ENCODE measurements at places on chromosomes 6 and 20.

- no peak for DNase-seq
Observed at GRCh38 chr6:125844989-125845388, 54.2 kb downstream of the NCOA7 start.

DNA sequence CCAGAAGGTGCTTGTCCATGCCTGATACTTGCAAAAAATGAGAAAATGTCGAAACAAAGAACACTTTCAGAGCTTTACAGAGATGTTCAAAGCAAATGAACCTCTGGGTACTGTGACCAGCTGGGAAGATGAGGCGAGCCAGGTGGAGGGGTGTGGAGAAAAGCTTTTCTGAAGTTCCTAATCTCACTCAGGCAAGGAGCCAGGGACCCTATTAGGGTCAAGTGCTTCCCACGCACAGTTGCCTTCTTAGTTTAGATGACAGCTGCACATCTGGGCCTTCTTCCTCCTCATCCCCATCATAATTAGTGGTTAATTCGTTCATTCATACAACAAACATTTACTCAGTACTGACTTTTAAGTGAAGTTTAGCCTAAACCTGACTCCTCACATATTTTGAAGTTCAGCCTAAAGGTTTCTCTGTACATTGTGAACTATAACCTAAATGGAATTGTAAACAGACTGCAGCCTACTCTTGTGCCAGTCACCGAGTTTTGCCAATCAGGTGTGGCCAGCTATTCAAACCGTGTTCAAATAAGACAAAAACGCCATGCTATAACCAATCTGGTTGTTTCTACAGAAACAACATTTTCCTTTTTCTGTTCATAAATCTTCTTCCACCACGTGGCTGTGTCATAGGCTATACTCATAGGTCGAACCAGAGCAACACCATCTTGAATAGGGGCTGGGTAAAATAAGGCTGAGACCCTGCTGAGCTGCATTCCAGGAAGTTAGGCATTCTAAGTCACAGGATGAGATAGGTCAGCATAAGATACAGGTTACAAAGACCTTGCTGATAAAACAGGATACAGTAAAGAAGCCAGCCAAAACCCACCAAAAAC is 19.3 kb upstream of the AHCY start:
- DNase-seq, result no peak

DNA sequence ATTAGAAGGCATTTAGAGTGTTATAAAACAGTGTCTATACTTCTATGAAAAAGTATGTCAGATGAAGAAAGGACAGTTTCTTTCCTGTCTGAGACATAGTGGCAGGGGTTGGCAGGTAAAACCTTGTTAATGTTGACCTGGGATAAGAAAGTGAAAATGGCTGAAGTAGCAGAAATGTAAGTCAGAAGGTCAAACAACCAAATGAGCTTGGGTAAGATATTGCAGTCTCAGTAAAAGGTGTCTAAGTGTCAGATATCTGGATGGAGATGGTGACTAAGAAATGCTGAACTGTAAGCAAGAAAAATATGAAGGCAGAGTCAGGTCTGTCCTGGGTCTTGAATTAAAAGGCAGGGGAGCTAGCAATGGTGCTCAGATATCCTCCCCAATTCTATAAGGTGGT is 400.3 kb downstream of the CD109 start:
- DNase-seq, result no peak

DNA sequence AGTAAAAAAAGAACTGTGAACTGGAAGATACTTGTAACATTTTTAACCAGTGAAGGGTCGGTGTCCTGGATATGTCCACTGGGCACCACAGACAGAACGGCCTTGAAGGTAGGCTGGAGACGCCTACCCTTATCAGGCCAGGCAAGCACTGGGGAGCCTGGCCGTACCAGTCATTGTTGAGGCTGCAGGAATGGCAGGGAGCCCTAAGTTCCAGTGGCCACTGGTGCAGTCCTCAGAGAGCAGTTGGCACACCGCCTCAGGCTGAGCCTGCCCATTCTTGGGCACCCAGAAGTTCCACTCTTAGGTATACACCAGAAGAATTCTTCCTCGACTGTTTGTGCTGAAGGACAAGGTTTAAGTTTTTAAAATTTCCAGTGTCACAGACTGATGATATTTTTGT is 20.5 kb downstream of the DNAJC5 start:
- no peak for DNase-seq

DNA sequence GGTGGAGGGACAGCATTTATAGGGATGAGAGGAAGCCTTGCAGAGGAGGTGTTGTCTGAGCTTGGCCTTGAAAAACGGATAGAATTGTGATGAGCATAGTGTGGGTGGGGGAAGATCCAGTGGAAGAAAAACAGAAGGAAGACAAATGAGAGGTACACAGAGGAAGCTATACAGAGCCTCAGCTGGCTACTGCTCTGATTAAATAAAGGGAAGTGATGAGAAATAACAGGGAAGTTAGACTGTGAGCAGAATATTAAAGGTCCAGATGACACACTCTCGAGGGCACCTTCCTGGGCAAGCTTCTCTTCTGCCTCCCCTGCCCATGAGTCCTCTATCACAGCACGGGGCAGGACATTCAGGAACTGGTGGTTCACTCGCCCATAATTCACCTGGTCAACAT is 182.3 kb downstream of the KIF16B start:
- DNase-seq, result no peak

DNA sequence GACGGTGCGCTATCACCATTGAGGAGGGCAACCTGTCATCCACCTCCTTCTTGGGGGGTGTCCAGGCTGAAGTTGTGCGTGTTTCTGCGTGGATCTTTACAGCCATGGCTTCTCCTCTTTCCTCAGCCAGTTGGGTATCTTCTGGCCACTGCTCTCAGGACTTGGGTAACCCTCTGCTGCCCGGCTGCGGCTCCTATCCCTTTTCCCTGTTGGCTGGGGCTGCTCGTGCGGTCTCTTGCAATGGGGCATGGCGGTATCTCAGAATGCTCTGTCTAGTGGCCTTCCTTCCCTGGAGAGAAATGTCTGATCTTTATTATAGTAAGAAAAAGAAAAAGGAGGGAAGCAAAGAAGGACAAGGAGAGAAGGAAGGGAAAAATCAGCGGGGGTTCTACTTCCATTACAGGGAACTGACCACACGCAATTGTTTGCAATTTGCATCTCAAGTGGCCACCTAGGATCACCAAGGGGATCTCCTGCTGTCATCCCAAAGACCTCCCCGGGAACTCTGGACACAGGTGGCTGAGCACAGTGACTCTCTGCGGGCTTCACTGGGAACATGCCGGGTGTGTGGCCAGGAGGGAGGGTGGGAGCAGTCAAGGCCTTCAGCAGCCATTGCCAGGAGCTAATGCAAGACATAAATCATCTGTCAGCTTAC is 60.8 kb downstream of the NPEPL1 start:
- DNase-seq, result no peak

GRCh38 chr20:57772349-57772964 is 62.6 kb upstream of the PMEPA1 start:
- DNase-seq, result peak; percentile 78

DNA sequence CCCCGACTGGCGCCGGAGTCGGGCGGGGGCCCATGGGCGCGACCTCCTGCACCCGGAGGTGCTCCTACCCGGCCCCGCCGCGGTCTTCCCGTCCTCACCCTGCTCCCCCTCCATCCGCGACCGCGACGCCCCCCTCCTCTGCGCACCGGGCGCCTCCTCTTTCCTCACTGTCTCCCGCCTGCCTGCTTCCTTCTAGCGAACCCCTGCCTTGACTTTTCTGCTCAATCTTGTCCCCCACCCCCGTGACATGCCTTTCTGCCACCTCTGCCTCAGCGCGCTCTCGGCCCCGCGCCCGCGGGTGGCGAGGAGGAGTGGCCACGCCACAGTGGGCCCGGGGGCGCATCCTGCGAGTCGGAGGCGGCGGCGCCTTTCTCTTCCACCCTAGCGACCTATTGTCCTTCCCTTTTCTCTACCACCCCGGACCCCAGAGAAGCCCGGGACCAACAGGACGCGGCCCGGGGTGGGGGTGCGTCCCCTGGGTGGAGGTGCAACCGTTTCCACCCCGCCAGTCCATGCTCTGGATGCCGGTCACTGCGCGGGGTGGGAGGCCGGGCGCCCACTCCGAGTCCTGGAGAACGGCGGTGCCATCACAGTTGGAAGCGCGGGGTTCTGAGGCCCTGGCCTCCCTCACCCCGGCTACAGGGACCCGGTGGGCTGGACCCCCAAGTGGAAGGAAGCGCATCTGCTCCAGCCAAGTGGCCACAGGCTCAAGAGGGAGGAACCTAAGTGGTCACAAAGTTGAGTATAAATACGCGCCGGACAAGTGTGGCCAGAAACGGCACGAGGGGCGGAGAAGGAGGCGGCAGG is 2.0 kb downstream of the PDE10A start:
- no peak for DNase-seq

DNA sequence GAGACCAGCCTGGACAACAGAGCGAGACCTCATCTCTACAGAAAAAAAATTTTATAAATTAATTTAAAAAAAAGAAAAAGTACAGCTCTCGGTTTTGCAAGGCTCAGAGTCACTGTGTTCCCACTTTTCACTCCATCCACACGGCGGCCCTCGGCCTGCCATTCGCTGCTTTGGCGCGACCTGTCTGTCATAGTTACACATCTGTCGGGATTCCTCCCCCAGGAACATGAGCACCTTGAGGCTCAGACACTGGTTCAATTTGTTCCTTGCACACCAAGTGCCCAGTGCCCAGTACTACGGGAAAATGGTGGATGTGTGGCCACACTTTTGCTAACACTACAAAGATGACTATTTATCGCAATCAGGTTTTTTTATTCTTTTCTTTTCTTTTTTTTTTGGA is 8.4 kb downstream of the CTSZ start:
- DNase-seq, result no peak

- DNase-seq, result peak; percentile 94
Observed at GRCh38 chr6:2658788-2659187, 91.9 kb downstream of the MYLK4 start.

GRCh38 chr6:167015302-167015701 is 16.1 kb downstream of the CEP43 start:
- no peak for DNase-seq

DNA sequence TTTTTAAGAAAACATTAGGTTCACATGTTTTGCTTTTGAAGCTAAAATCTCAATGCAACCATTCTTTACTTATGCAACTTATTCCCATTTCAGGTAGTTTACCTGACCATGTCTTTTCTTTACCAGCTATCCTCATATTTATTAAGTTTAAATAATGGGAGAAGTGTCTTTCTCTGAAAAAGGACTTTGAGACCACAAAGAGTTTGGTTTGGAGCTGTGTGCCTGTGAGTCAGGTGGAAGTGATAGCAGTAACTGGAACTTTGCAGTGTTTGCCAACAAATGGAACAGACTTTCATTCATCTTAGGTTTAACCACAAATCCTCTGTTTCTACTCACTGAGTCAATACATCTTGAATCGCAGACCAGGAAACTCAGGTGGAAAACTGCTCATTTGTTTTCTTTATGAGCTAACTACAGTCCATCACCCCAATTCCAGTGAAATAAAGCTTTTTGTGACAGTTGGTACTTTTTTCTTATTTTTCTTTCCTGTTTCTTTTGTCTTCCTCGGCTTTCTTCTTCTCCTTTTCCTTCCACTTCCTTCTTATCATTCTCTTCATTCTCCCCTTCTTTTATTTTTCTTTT is 148.3 kb upstream of the RIN2 start:
- peak; percentile 33 for DNase-seq

DNA sequence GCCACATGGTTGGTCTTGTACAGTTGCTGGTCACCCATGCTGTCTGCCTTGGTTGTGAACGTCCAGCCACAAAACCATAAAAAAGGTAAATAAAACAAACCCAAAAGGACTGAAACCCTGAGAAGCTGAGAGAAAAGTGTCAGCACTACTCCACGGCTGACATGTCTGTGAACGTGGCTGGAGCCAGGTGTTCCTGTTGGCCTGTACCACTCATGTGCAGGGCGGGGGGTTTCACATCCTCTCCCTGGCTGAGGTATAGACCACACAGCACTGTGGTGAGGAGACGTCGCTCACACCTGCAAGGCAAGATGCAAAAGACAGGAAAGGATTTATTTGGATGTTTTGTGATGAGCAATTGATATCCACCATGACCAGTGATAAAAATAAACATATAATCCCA is 51.9 kb upstream of the MRPS10 start:
- no peak for DNase-seq

- DNase-seq, result no peak
Observed at GRCh38 chr6:1477432-1478090, 88.2 kb downstream of the FOXF2 start.

DNA sequence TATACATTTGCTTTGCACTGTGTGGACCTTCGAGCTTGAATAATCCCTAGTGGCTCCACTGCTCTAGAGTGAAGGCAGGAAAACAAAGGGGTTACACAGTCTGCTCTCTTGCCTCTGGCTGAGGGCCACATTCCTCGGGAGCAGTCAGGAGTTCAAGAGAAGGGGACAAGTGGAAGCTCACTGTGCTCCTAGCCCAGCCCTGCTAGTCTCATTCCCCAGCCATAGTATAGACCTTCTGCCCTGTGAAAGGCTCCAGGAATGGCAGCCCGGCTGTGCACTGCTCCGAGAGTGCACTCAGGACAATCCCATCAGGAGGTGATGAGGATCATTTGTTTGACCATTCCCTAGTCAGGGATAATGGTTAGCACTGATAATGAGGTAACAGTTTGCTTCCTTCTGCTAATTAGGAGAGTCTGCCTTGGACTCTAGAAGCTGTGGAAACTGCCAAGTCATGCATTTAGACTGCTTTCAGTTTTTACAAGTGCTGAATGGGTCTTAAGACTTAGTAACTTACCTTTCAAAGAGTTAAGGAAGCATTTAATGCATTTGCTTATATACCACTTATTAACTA is 8.5 kb downstream of the IYD start:
- peak; percentile 91 for DNase-seq

GRCh38 chr6:66199171-66199570 is 492.1 kb upstream of the EYS start:
- no peak for DNase-seq

DNA sequence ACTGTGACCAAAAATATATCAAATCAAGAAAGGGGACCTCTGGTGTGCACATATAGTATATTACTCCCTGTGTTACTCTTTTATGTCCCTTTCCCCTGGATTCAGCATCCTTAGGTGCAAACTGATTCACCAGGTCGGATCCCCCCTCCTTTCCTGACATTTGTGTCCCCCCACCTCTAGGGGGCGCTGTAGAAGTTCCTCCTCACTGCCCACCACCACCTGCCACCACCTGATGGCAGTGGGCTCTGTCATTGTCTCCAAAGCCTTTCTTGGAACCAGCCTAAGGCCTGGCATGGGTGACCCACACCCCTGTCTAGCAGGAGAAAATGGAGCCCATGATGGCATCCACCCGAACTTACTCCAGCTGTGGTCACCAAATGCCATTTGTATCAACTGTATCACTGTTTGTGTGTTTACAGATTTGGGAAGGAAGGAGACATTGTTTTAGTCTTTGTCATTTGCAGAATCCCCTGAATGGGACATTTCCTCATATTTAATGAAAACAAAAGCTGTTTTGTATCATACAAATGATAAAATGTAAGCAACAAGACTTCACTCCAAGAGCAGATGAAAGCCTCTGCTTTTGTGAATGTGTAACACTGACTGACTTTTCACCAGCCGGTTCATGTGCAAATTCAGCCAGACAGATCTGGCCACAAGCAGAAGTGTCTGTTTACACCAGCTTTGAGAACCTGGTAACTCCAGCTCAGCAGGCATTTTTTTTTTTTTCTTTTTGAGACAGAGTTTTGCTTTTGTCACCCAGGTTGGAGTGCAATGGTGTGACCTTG is 66.2 kb downstream of the ARMC2 start:
- DNase-seq, result peak; percentile 59

- DNase-seq, result peak; percentile 26
Observed at GRCh38 chr6:162173466-162173865, 554.1 kb downstream of the PRKN start.

Data from SK-MEL-5 (cell line).